ENCODE measurements at places on chromosomes 5 and 9.

DNA sequence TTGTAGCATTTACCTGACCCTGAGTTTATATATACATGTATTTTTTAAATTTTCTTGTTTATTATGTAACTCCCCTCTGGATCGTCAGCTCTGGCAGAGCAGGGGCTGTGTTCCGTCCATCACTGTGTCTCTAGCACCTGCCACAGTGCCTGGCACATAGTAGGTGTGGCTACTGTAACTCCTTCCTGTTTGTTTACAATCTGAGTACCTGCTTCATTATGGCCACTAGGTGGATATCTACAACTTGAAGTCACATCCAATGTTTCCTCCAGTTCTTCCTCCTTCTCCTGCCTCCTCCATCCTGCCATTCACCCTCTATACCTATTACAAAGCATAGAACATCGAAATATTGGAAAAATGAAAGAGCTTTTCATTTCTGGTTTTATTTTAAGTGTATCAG is 14.2 kb upstream of the PPP1R2B start:
- DNase-seq = no peak

- DNase-seq = no peak
These were observed 375.8 kb downstream of the GADD45G start for GRCh38 chr9:89980600-89980999.

- no peak for DNase-seq
These were observed 53.8 kb downstream of the HCN1 start for GRCh38 chr5:45642370-45642769.

GRCh38 chr5:123856766-123857165 is 344.8 kb downstream of the CSNK1G3 start:
- DNase-seq = no peak

DNA sequence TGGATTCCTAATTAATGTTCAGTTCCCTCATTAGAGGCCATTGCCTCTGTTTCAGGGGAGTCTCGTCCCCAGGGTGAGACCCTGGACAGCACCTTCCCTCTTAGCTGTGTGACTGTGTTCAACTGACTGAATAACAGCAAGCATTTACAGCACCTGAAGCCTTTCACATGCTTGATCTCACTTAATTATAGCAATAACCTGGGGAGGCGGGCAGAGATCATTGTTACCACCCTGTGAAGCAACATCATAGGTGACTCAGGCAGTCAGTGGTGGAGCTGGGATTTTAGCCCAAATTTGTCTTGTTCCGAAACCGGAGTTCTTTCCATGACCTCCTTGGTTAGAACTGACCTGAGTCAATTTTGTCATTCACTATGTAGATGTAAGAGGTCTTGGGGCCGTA is 105.2 kb upstream of the RAD23B start:
- DNase-seq = no peak

DNA sequence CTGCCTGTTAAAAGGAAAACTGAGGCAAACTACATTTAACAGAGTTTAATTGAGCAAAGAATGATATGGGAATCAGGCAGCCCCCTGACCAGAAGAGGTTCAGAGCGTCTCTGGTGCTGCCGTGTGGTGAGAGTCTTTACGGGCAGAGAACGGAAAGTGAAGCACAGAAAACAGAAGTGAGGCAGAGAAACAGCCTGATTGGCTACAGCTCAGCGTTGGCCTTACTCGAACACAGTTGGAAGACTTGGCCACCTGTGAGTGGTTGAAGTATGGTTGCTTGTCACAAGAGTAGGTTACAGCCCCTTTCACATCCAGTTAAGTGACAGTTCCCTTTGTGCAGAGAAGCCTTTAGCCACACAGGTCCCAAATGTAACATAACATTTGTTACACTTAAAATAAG is 16.9 kb upstream of the FBP1 start:
- no peak for DNase-seq

GRCh38 chr9:89388084-89388867 is 70.0 kb downstream of the SECISBP2 start:
- peak; percentile 11 for DNase-seq

- DNase-seq = no peak
These were observed 128.1 kb downstream of the STARD4 start for GRCh38 chr5:111384220-111384619.

DNA sequence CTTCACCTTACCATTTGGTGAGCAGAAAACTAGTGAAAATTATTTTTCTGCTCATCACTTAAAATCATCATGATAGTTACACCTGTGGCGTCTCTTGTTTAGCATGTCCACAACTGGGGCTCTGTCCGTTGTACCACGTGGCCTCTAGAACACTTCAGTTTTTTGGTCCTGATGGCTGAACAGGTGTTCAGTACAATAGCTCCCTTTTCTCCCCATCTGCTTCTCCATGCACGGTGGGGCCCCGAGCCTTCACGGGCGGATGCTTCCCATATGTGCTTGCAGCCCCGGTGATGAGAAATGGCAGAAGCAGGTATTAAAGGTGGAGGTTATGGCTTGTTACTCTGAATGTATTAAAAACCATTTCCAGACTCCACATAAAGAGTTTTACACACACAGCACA is 304.1 kb downstream of the CWC27 start:
- no peak for DNase-seq

DNA sequence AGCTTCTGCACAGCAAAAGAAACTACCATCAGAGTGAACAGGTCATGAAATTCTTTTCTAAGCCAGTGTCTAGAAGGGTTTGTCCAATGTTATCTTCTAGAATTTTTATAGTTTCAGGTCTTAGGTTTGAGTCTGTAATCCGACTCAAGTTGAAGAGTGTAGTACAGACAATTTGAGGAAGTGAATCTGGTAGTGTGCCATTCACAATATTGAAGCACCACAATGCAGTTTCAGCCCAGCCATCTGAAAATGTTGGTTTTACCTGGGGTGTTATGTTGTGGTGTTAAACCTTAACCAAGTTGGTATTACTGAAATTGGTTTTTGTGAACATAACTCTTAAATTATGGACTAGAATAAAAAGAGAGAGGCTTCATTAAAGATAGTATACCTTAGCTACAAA is 77.2 kb downstream of the ADAMTS16 start:
- no peak for DNase-seq

- DNase-seq = no peak
These were observed 98.0 kb downstream of the MACIR start for GRCh38 chr5:103356350-103357091.

- no peak for DNase-seq
These were observed 5.7 kb downstream of the NEURL1B start for GRCh38 chr5:172646716-172647285.

DNA sequence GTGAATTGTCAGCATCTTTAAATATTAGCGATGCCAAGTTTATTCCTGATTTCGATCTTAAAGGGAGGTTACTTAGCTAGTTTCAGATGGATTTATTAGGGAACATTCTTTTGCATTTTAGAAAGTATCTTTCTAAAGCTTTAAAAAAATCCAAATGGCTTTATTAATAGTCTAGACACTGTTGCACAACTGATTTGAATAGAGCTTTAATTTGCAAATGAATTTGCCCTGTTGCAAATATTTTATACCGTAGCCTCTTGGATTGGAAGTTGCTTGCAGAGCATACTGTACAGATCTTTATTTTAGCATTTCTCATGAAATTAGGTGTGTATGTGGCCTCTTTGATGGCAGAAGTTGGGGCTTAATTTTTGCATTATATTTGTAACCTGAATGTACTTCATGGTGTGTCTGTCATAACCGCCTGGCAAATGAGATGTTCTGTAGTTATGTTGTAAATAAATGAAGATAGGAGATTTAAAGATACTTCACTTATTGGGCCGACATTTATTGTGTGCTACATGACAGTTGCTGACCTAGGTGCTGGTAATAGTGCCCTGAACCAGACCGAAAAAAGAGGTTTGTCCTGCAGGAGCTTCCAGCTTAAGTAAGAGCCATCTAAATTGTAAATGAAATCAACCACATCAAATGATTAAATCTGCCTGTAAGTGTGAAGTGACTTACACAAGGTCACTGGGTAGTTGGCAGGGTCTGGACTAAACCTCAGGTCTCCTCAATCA is 1.8 kb downstream of the TCERG1 start:
- no peak for DNase-seq

DNA sequence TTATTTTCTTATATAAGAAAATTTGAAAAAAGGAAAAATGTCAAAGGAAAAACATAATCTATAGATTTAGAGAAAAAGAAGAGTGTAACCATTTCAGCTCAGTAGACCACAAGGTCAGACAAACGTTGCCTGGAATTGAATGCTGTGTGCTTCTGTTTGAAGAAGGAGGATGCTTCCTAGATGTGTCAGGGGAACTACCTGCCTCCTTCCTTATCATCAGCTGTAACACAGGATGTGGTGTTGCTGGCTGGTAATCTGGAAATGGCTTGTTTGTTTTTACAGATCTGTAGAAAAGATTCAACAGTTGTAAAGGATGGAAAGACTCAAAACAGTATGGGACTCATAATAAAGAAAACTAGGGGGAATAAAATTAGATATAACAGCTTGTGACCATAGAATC is 160.7 kb upstream of the MEF2C start:
- DNase-seq = peak; percentile 11

- no peak for DNase-seq
These were observed 397.1 kb downstream of the DMAC1 start for GRCh38 chr9:7402334-7403027.

GRCh38 chr5:83441747-83442146 is 29.8 kb upstream of the VCAN start:
- no peak for DNase-seq

GRCh38 chr9:30534455-30534854 is 1850.0 kb upstream of the ACO1 start:
- no peak for DNase-seq

GRCh38 chr9:38064842-38065368 is 4.1 kb downstream of the SHB start:
- no peak for DNase-seq

DNA sequence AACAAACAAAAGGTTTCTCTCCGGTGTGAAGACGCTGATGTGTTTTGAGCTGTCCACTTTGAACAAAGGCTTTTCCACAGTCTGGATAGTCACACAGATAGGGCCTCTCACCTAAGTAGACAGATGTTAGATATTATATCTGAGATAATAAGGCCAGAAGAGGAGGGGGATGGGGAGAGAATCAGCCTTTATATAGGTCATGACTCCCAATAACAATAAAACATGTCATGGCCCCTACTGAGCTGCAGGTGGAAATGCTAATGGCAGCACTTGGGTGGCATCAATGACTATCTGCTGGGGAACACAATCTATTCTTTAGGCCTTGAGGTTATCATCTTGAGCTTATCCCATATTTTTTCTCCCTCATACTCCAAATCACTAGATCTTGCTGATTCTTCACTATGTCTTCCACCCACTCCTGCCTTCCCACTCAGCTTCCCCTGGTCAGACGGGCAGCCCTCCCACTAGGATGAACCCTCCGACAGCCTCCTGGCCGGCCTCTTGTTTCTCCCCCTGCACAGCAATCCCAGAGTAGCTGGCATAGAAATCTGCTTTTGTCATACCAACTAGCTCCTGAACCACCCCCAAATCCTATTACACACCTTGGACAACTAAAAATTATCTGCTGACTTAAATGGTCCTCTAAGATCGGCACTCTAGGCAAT is 11.5 kb upstream of the SLC35D2 start:
- no peak for DNase-seq

GRCh38 chr5:2574155-2574554 is 177.3 kb downstream of the IRX2 start:
- no peak for DNase-seq

GRCh38 chr5:17069995-17070511 is 134.0 kb upstream of the MYO10 start:
- no peak for DNase-seq

DNA sequence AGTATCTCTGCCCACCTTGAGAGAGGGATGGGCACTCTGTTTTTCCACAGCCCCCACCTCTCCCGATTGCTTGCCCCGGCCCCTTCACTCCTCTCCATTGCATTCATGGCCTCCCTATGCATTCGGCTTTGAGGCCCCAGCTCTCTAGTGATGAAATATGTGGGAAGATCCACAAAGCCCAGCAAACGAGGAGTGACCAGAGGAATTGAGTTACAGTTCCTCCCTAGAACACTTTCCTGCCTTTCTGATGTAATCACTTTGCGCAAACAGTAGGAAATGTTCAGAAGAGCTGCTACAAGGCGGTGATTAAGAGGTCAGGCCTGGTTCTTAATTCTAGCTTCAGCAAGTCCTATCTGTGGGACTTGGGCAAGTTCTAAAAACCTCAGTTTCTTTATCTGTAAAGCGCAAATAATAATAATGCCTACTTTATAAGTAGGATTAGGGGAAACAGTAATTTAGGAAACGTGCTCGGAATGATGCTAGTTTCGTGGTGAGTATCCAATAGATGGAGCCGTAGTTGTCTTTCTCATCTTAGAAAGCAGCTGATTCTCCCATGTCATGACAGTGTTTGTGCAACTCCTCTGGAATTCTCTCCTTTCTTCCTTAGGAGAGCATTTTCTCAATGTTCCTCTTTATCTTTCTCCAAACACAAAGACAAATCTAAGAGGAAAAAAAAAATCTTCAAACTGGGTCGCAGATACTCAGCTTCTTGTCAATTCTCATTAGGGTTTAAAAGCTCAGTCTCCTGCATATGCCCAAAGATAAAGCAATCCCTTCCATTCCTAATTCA is 99.5 kb upstream of the MSX2 start:
- DNase-seq = no peak

- no peak for DNase-seq
These were observed 53.5 kb upstream of the CDKN2AIPNL start for GRCh38 chr5:134464988-134465815.

- no peak for DNase-seq
These were observed 256.7 kb upstream of the CD180 start for GRCh38 chr5:67453111-67453905.

- no peak for DNase-seq
These were observed 562.6 kb downstream of the CAAP1 start for GRCh38 chr9:26329974-26330373.

DNA sequence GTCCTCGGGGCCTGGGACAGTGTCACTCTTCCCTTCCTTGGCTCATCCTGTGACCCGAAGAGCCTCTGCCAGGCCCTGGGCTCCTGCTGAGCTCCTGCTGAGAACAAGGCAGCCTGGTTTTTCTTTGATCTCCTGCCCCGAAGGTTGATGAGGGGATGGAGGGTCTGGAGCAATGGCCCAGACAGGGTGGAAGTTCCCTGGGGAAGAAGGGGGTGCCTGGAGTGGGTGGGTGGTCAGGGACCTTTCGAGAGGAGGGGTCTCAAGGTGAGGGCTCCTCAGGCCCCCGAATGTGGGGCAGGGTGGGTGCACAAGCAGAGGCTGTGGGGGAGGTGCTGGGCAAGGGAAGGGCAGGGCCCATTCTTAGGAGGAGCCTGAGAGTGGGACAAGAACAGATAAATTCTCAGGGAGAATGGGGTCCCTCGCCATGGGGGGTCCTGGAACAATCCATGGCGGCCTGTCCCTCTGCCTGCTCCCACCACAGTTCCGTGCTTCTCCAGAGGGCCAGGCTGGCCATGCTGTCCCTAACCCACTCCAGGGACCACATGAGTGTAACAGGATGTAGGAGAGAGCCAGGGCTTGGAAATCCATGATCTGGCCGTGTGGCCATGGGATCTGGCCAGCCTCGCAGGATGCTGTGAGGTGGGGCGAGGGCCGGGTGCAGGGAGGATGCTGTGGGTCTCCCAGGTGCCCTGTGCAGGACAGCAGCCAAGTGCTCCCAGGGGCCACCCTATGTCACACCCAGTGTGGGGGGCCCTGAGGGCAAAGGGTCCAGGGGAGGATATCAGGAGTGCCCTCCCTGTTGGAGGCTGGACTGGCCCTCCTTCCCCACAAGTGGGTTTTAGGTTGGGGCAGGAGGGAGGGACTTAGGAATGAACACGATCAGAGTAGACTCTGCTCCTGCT is 128.5 kb upstream of the LPCAT1 start:
- no peak for DNase-seq
